ENCODE measurements at places on chromosomes 12 and 14.

DNA sequence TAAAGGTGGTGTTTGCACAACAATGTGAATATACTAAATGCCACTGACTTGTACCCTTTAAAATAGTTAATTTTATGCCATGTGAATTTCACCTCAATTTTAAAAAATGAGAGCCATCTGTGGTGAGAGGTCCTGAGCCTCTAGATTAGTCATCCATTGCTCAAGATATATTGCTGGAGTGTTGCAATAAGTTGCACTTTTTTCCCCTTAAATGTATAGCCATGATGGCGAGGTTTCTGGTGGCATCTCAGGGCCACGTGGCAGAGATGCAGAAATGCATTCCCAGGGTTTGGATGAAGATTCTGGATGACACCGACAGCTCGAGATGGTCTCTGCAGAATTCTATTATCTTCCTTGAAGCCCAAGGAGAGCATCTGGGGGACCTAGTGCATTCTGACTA is 153.7 kb downstream of the AACS start:
- DNase-seq, result no peak

DNA sequence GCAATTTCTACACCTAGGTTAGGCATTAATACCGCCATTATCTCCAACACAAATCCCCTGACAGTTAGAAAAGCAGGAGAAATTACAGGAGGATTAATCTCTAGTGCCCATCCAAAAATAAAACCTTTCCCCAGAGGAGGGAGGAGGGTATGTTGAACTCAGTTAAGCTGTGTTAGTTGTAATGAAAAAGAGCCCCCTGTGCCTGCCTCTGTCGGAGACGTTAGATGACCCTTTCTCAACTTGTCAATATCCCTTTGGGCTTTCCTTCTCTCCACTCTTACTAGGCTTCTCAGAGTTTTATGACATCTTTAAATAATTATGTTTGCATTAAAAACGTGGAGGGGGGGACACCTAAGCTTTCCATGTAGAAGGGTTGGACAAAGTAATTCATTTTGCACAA is 278.2 kb downstream of the PDZRN4 start:
- DNase-seq, result no peak

GRCh38 chr14:99132821-99133635 is 139.0 kb downstream of the BCL11B start:
- DNase-seq, result no peak

GRCh38 chr14:101498526-101498860 is 62.8 kb upstream of the DIO3 start:
- DNase-seq, result no peak

DNA sequence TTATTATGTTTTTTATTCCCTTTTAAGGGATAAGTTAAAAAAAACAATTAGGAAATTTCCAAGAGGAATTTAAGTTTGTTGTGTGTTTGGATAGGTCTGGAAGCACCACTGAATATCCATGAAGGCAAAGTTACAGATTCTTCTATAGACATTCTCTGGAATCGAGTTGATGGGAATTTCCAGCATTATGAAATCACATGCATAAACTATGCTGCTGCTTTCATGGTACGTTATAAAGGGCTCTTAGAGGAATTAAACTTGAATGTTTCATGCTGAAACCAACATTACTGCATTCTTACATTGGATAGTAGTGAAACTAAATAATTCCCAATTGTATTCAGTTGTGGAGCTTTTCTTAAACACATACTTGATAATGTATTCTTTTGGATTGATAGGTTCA is 21.5 kb upstream of the PTPRQ start:
- DNase-seq, result no peak

- no peak for DNase-seq
Observed at GRCh38 chr12:13002301-13003097, 2.4 kb upstream of the HEBP1 start.
